Fibroblast of skin of right quadriceps (primary cell): ENCODE measurements at places on chromosomes 13 and 19.

- no peak for DNase-seq
Measured at GRCh38 chr19:11248852-11249251, 9.4 kb downstream of the ANGPTL8 start.

DNA sequence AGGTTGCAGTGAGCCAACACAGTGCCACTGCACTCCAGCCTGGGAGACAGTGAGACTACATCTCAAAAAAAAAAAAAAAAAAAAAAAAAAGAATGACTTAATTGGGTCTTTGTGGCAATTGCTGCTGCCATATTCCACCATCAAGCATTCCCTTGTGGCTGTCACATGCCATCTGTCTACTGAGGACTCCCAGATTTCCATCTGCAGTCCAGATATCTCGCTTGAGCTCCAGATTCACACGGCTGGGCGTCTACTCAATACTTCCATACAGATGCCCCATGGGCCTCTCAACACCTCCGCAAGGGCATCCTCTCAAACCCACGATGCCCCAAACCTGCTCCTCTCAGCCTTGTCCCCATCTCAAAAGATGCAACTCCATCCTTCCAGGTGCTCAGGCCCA, 12.9 kb downstream of the TMEM143 start:
- DNase-seq = no peak

GRCh38 chr13:99827011-99827772, 144.4 kb downstream of the ZIC5 start:
- no peak for DNase-seq

- peak; percentile 62 for DNase-seq
Measured at GRCh38 chr19:1172353-1173158, 1.5 kb downstream of the SBNO2 start.

GRCh38 chr13:34155931-34156607, 338.1 kb downstream of the RFC3 start:
- DNase-seq = peak; percentile 61

DNA sequence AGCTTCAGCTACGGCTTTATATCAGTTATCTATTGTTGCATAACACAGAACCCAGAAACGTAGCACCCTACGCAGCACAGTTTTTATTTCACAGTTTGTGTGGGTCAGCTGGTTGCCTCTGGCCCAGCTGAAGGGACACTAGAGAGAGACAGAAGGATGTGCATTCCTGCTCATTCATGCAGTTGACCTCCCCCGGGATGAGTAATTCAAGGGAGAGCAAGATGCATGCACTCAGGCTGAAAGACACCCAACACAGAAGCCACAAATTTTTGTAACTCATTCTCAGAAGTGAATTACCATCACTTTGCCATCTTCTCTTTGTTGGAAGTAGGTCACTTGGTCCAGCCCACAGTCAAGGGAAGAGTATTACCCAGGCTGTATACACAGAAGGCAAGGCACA, 89.5 kb downstream of the EFNB2 start:
- peak; percentile 69 for DNase-seq
